ENCODE measurements at places on chromosomes 16 and 17. TPM values are rescaled to one million over a fixed set of nuclear protein-coding genes. Genes with fewer than 3 reads are reported as not detected.

The OTOA gene
- total RNA-seq: not detected

The DHX40 gene
- total RNA-seq: 71.3 TPM

The SLC46A1 gene
- total RNA-seq: 1.9 TPM

The METTL23 gene
- total RNA-seq: 23.1 TPM

The COIL gene
- 18.8 TPM for total RNA-seq

The FGF11 gene
- total RNA-seq: 0.51 TPM

The P2RX5 gene
- 0.23 TPM for total RNA-seq

The LRRC36 gene
- not detected for total RNA-seq

The PIK3R5 gene
- 0.05 TPM for total RNA-seq

The KRT10 gene
- total RNA-seq: 4.9 TPM

The MSLN gene
- total RNA-seq: not detected

The CD300E gene
- not detected for total RNA-seq

The PPY gene
- total RNA-seq: not detected

The KRTAP4-6 gene
- 0.19 TPM for total RNA-seq

The TMEM220 gene
- 1.5 TPM for total RNA-seq

The NPIPA3 gene
- total RNA-seq: 0.28 TPM

The MPO gene
- not detected for total RNA-seq

The SLC16A11 gene
- 1.1 TPM for total RNA-seq

The TMEM238L gene
- total RNA-seq: not detected

The ARHGAP44 gene
- 0.68 TPM for total RNA-seq

The CD2BP2 gene
- 44.4 TPM for total RNA-seq

The COPZ2 gene
- 3.8 TPM for total RNA-seq

The KREMEN2 gene
- total RNA-seq: not detected

The TCAP gene
- total RNA-seq: 0.60 TPM

The TBC1D3E gene
- total RNA-seq: not detected

The DNAH2 gene
- total RNA-seq: not detected

The YBX2 gene
- 0.17 TPM for total RNA-seq

The USP32 gene
- total RNA-seq: 85.3 TPM

The OR3A3 gene
- not detected for total RNA-seq

The KRTAP4-4 gene
- total RNA-seq: not detected

The HSPB9 gene
- total RNA-seq: not detected

The SENP3 gene
- total RNA-seq: 89.3 TPM

The RNF43 gene
- not detected for total RNA-seq

All from dermis blood vessel endothelial cell (primary cell).